ENCODE measurements at places on chromosomes 2 and 18. TPM values are rescaled to one million over a fixed set of nuclear protein-coding genes. Genes with fewer than 3 reads are reported as not detected.

IL1R2 gene
- 1.3 TPM for total RNA-seq

TMEM150A gene
- total RNA-seq, result 9.4 TPM

GCG gene
- total RNA-seq, result not detected

TMEM198 gene
- 1.3 TPM for total RNA-seq

NT5DC4 gene
- total RNA-seq, result not detected

MTCL1 gene
- total RNA-seq, result 37.2 TPM

CLHC1 gene
- total RNA-seq, result 22.1 TPM

CAPN10 gene
- total RNA-seq, result 9.5 TPM

PSD4 gene
- 4.2 TPM for total RNA-seq

TLX2 gene
- total RNA-seq, result 0.11 TPM

PLCL1 gene
- 0.39 TPM for total RNA-seq

SYT4 gene
- total RNA-seq, result not detected

MC2R gene
- not detected for total RNA-seq

REG3A gene
- not detected for total RNA-seq

UGT1A6 gene
- total RNA-seq, result not detected

FOXI3 gene
- not detected for total RNA-seq

TEX44 gene
- not detected for total RNA-seq

TIGD1 gene
- total RNA-seq, result 5.7 TPM

PXDN gene
- 347 TPM for total RNA-seq

NCKAP1 gene
- 210 TPM for total RNA-seq

RAB6D gene
- total RNA-seq, result under 0.01 TPM

SIGLEC15 gene
- total RNA-seq, result 0.52 TPM

KRCC1 gene
- 50.7 TPM for total RNA-seq

C2orf69 gene
- total RNA-seq, result 26.8 TPM

STARD6 gene
- total RNA-seq, result 1.2 TPM

EPHA4 gene
- total RNA-seq, result 24.6 TPM
